ENCODE measurements at places on chromosomes 6 and 20.

DNA sequence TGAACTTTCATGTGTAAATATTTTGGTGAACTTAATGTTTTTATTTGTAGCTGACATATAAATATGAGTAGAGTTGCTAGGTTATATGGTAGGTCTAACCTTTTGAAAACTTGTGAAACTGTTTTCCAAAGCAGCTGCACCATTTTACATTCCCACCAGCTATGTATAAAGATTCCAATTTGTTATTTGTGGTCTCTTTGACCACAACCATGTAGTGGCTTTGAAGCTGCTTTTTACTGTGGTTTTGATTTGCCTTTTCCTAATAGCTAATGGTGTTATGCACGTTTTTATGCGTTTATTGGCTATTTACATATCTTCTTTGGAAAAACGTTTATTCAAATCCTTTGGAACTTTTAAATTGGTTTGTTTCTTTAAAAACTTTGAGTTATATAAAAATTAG lies 10.3 kb downstream of the CST3 start:
- DNase-seq = no peak

GRCh38 chr6:7680393-7681075 lies 45.4 kb upstream of the BMP6 start:
- no peak for DNase-seq

DNA sequence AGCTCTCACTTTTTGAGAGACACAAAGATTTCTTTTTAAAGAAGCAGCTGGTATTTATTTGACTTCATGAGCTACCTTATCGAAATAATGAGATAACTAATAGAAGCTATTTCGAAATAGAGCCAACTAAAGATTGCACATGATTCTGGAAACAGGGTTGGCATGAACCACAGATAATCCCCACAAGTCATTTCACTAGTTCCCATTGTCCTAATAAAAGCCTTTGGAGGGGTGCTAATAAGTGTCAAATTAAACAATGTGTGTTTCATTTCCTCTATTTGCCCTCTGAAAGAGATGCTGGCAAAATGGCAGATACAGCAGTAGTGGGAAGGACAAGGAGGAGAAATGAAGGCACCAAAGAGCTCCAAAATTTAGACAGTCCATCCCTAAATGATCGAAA lies 78.6 kb upstream of the RIPOR2 start:
- no peak for DNase-seq

GRCh38 chr6:32906539-32906938 lies 34.3 kb downstream of the HLA-DMB start:
- no peak for DNase-seq

- DNase-seq = no peak
Observed at GRCh38 chr20:61308477-61308774, 56.4 kb downstream of the CDH4 start.

GRCh38 chr20:16748308-16748900 lies at the start of gene OTOR:
TSS of gene OTOR (plus strand) at chr20:16748358. CDS start at chr20:16748402, 44 bp downstream.
- DNase-seq = no peak

GRCh38 chr6:140736231-140736630 lies 1361.8 kb upstream of the CITED2 start:
- no peak for DNase-seq

DNA sequence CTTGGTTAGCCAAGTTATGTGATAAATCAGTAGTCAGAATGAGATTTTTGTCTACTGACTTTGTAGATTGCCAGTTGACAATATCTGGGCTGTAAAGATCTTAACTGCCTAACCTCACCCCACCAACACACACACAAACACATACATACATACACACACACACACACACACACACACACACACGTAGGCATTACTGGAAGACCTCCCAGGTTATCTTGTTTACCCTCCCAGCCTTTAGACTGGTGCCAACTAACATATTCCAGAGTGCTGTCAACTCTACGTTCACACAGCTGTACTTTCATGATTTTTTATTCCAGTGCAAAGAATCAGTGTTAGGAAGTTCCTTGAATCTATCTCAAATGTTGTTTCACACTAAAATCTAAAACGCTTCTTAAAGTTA lies 38.9 kb downstream of the BMP5 start:
- DNase-seq = no peak

- DNase-seq = no peak
Observed at GRCh38 chr6:71298459-71298858, 9.8 kb downstream of the OGFRL1 start.

DNA sequence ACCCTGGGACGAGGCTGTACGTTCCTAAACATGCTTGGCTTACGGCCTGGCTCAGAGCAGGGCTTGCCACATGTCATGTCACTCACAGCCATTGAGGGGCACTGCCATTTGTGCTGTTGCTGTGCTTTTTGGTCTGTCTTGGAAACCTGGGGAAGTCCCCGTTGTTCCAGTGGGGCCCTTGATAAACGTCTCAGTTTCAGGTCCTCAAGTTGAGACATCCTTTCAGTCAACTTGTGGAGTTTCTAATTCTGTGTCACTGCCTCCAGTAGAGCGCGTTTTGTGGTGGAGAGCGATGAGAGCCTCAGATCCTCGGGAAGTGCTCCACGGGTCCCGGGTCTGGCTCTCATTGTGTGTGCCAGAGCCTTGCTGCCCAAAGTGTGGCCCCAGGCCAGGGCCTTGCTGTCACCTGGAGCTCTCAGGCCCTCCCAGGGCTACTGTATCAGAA lies 43.0 kb upstream of the CCR6 start:
- no peak for DNase-seq

- DNase-seq = no peak
Observed at GRCh38 chr20:48384147-48384818, 443.5 kb downstream of the PREX1 start.

- DNase-seq = no peak
Observed at GRCh38 chr6:69286331-69286730, 510.5 kb downstream of the LMBRD1 start.

DNA sequence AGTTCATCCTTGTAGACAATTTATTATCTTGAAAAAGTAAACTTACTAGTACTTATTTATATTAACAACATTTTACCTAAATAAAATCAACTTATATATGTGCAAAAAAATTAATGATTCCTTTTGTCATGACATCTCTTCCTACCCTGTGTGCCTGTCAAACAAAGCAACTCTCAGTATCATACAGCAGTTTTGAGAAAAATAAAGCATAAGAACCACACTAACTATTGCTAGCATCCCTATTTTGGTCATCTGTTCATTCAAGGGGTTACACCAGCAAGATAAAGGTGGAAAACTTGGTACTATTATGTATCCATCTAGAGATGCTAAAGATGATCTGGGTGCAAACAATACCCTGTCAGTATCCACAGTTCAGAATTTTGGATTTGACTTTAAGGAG lies 7.4 kb upstream of the HLA-DRB1 start:
- no peak for DNase-seq

DNA sequence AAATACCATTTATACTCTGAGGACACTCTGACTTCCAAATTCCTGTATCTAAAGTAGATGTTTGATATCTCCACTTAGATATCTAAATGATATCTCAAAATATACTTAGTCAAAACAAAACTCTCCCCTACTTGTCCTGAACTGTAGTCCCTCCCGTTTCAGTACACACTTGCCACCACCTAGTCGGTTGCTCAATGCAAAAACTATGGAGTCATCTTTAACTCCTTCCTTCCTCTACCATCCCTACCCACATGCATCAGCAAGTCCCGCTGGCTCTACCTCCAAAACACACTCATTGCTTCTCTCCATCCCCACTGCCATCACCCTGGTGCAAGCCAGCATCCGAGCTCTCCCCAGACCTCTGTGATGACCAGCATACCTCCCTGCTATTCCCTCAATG lies 13.2 kb downstream of the STX7 start:
- no peak for DNase-seq

- DNase-seq = no peak
Observed at GRCh38 chr6:18406955-18407749, 20.0 kb downstream of the RNF144B start.

GRCh38 chr6:22670605-22671004 lies 101.2 kb downstream of the HDGFL1 start:
- DNase-seq = no peak

GRCh38 chr6:99393366-99393697 lies 663 bp downstream of the COQ3 start:
- DNase-seq = no peak

GRCh38 chr6:156988276-156989158 lies 211.3 kb downstream of the ARID1B start:
- no peak for DNase-seq

DNA sequence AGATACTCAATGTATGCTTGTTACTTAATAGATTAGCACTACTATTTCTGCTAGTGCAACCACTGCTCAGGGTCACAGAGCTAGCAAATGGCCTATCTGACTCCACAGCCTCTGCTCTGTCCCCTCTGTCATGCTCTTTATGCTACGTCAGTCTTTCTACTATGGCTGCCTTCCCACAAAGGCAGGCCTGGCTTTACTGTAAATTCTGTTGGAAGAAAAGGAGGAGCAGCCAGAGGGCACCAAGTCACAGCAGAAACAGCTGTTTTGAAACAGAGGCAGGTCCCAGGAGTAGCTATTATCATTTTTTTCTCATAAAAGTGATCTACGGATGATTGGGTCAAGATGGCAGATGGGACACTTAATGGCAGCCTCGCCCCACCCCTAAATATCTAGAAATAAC lies 10.0 kb upstream of the ELMO2 start:
- DNase-seq = no peak

GRCh38 chr6:40482532-40482931 lies 104.6 kb downstream of the LRFN2 start:
- no peak for DNase-seq

- no peak for DNase-seq
Observed at GRCh38 chr6:150568560-150568959, 31.1 kb upstream of the PLEKHG1 start.

GRCh38 chr20:63025534-63026331 lies 19.0 kb upstream of the BHLHE23 start:
- DNase-seq = no peak

DNA sequence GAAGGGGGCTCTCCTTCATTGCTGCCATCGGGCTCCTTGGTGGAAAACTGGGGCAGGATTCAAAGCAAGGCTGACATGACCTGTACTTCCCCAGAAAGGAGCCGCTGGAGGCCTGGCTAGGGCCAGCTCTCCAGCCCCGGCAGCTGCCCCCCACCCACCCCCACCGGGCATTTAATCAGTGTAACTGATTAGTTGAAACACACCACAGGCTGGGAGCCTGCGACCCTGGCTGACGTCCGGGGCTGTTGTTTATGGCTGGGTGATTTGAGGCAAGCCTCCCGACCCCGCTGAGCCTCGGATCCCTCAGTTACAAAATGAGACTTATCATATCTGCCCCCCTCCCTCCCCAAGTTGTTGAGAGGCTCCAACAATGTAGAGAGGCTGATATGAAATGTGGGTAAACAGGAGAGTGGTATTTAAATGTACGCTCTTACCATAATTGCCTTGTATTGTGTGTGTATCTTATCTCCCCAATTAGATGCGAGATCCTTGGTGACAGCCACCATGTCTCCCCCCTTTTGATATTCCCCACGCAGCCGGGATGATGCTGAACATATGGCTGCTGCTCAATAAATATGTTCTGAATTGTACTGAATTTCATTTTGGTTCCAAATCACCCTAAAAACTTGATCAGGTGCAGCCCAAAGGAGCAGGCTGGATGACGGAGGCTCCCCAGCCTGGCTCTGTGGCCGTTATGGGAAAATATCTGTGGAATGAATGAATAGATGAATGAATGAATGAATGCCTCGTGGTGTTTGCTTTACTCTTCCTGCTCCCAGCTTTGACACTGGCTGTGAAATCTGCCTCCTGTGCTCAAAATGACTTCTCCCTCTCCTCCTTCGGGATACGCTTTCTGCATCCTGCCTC lies 31.8 kb upstream of the APCDD1L start:
- DNase-seq = no peak

- no peak for DNase-seq
Observed at GRCh38 chr6:26290941-26291340, 74.1 kb upstream of the BTN3A2 start.

- no peak for DNase-seq
Observed at GRCh38 chr6:24796616-24797290, 2.0 kb downstream of the ARMH2 start.

- DNase-seq = no peak
Observed at GRCh38 chr6:150511313-150511712, 88.4 kb upstream of the PLEKHG1 start.

DNA sequence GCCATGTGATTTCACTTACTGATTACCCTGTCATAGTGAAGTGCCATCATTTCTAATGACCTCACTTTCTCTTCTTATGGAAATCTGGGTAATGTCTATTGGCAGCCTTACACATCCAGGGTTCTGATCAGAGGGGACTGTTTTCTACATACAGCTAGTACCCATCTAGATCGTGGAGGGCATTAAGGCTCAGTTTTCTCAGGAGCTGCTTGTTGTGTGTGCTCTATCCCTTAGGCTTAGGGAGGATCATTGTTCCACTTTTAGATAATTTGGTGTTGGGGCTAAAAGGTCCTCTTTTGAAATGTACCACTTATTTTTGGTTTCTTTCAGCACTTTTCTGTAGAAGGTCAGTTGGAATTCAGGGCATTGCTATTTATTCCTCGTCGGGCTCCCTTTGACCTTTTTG lies 3.8 kb downstream of the HSP90AB1 start:
- DNase-seq = no peak

- no peak for DNase-seq
Observed at GRCh38 chr6:34146021-34146782, at the start of gene GRM4. TSS of gene GRM4 (minus strand) at chr6:34146087. CDS start at chr6:34133496, 12,591 bp downstream.

DNA sequence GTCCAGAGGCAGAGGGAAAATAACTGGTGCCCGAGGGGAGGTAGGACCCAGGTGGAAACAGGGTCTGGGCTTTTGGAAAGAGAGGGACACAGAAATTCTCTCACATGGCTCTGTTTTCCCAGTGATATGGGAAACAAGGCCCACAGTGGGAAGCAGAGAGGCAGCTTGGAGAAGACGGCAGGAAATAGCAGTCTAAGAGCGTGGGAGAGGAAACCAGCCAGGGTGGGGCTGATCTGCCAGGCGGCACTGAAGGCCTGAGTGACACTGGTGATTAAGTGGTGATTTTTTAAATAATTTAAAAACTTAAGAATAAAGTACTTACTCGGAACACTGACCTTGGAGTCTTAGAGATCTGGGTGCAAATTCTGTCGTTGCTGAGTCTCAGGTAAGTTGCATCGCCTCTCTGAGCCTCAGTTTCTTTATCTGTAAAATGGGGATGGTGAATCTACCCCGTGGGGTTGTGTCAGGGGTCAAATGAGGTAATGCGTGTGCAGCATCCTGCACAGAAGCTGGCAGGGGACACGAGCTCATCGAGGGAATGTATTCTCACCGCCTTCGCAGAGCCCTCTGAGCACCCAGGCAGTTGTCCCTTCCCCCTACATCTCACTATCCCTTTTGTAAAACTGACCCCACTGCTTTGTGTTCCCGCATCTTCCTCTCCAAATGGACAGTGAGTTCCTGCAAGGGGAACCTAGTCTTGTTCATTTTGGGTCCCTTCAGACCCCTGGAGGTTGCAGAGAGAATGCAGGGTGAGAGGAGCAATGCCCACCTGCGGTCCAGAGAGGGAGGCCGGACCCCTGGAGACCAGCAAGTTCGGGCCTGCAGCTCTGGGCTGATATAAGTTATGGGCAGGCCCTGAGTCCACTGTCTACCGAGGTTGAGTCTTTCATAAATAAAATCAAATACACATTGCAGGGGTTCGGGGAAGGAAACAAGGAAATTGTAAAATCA lies 228.6 kb upstream of the PMEPA1 start:
- DNase-seq = no peak

Measured in D341Med (cell line).